ENCODE measurements at places on chromosomes 16 and 17. TPM values are rescaled to one million over a fixed set of nuclear protein-coding genes. Genes with fewer than 3 reads are reported as not detected.

IL21R gene
- 5.2 TPM for total RNA-seq

KRT222 gene
- 1.00 TPM for total RNA-seq

HSPB9 gene
- total RNA-seq, result not detected

MYL11 gene
- not detected for total RNA-seq

AXIN2 gene
- 1.2 TPM for total RNA-seq

RHBDL3 gene
- under 0.01 TPM for total RNA-seq

FOXJ1 gene
- under 0.01 TPM for total RNA-seq

FADS6 gene
- not detected for total RNA-seq

PRAC1 gene
- not detected for total RNA-seq

Data from uterine smooth muscle cell (primary cell).